CD4-positive, alpha-beta T cell treated with Interferon gamma for 1 hour (primary cell): ENCODE measurements at places on chromosomes 6 and 20.

DNA sequence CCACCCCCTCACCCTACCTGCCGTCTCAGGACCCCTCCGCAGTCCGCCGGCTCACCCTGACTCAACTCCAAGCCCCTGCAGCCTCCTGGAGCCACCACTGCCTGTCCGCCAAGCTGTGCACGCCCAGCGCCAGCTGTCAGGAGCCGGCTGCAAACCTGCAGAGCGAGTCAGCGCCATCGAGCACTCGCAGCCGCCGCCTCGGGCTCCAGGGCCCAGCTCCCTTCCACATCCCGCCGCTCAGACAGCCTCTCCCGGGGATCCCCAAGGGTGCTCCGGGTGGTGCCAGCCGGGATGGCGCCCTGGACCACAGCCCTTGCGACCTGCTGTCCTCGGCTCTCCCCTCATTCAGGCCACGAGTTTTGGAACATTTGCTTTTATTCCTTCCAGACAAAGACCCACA, 4.3 kb downstream of the TNNC2 start:
- no peak for DNase-seq

- DNase-seq = no peak
These were observed 4.7 kb upstream of the ENPP5 start for GRCh38 chr6:46175446-46175845.

DNA sequence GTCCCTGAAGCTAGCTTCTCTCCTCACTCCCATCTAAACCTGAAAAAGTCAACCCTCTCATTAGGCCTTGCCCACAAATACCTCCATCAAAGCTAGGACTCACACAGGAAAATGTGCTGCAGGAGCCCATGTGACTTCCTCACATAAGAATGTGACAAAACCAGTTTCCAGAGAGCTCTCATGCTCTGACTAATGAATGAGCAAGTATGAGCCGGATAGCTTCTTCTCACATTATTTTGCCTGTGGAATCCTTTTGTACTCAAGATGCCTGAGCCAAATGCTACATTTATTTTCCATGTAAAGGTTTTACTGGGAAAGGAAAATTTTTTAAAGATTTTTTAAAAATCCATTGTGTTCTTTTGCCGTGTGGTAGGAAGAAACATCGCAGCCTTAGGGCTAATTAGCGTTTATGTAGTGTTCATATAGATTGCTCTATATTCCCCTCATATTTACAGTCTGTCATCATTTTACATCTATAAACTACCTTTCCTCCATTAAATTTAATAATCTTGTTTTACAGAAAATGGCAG, 68.6 kb upstream of the CCN6 start:
- peak; percentile 23 for DNase-seq

GRCh38 chr6:153058909-153059308, 56.4 kb upstream of the MTRF1L start:
- DNase-seq = no peak

GRCh38 chr20:56443654-56444540, 24.5 kb upstream of the RTF2 start:
- no peak for DNase-seq

GRCh38 chr6:111478749-111479148, 4.3 kb downstream of the REV3L start:
- no peak for DNase-seq

GRCh38 chr20:32535316-32535952, 49.7 kb downstream of the NOL4L start:
- DNase-seq = no peak

- no peak for DNase-seq
These were observed 742.4 kb upstream of the FLRT3 start for GRCh38 chr20:15079594-15080340.
